Epithelial cell of proximal tubule (primary cell): ENCODE measurements at places on chromosomes 5 and 9. TPM values are rescaled to one million over a fixed set of nuclear protein-coding genes. Genes with fewer than 3 reads are reported as not detected.

GRCh38 chr9:90998573-90998972 is 197.0 kb downstream of the SYK start:
- no peak for DNase-seq

- no peak for DNase-seq
These were observed 69.4 kb upstream of the NFIB start for GRCh38 chr9:14383294-14383693.

GRCh38 chr9:545480-545879 is 296.0 kb upstream of the DMRT1 start:
- no peak for DNase-seq

- DNase-seq = no peak
These were observed 88.9 kb downstream of the SLF1 start for GRCh38 chr5:94707359-94707758.

COQ4 gene
- 54.2 and 68.8 TPM in 2 replicates for total RNA-seq

IL17B gene
- not detected in 2 replicates for total RNA-seq

DMRT3 gene
- 0.29 and 1.4 TPM in 2 replicates for total RNA-seq

SPATA31A3 gene
- not detected in 2 replicates for total RNA-seq
